ENCODE measurements at places on chromosomes 7 and 10. TPM values are rescaled to one million over a fixed set of nuclear protein-coding genes. Genes with fewer than 3 reads are reported as not detected.
A peak's percentile ranks its signal among the peaks of the same experiment; 100 is the strongest.

The ABCC2 gene
- 2.4 TPM for total RNA-seq

The SEMA3C gene
- 28.0 TPM for total RNA-seq

- DNase-seq: no peak
These were observed 404.9 kb upstream of the PRKCQ start for GRCh38 chr10:6984971-6985370.

GRCh38 chr10:130351466-130352290 is 215.5 kb downstream of the GLRX3 start:
- no peak for DNase-seq

DNA sequence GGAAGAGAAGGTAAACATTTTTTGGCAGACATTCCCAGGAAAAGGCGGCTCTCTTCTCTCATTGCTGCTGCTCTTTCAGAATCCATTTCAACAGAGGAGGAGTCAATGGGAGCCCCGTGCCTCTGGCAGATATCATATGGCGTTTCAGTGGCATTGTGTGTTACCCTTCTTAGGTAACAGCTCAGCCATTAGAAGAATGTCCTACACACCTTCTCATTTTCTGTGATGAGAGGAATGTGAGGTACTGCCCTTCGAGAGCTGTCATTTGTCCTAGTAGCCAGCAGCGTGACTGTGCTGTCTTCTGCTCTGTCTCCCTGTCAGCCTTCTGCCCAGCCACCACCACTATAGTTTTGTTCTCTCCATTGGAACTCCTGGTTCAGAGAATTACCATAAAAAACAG is 102.4 kb downstream of the EGFR start:
- DNase-seq: no peak

DNA sequence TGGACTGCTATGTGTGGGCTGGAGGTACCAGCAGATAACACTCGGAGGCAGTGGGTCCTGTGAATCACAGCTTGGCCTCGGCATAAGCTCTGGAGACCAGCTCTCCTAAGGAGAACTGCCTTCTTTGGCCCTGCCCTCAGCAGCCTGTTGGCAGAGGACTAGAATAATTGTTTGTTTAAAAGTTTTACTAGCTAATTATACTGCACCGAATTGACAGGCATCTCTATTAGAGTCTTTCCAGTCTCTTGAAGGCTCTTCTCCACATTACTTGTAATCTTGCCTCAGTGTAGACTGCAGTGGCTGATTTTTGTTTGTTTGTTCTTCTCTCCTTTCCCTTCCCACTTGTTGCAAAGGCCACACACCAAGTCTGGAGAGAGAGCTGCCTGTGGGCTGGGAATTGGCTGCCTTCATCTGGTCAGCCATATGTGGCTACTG is 183.2 kb downstream of the AUTS2 start:
- no peak for DNase-seq

DNA sequence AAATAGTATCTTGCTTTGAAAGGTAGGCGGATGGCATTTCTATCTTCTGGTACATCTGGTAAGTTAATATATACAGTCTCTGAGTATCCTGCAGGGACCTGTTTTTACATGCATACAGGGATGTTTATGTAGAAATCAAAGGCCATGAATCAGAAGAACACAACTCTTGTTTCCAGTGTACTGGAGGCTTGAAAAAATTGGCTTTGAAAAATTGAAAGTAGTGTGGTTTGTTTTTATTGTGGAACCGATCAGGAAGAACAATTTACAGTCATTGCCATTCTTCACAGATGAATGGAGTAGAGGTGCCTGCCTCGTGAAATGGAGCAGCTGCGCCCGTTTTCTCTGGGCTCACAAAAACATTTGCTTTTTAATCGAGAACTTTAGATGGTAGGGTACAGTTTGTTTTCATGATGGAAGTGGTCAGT is 54.0 kb upstream of the RPA3 start:
- no peak for DNase-seq

GRCh38 chr10:122143238-122143841 is 127.8 kb upstream of the BTBD16 start:
- peak; percentile 65 for DNase-seq

Data from PC-3 (cell line).